COLO829 (cell line): ENCODE measurements at places on chromosomes 6 and 20.

DNA sequence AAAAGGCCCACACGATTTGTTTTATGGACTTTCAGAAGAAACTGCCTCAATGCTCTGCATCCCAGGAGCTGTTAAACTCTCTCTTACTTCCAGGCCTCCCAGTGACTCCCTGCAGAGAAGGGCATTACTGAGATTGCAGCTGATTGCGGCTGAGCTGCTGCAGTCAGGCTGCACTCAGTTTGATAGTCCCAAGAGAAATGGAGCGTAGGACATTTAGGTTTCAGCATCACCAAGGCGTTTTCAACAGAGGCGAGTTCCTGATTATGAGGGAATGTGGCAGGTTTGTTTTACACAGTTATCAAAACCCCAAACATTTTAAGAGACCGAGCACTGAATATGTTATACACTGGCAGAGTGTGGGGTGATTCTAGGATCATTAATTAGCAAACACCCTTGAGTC is 145.6 kb downstream of the TBX18 start:
- no peak for DNase-seq

DNA sequence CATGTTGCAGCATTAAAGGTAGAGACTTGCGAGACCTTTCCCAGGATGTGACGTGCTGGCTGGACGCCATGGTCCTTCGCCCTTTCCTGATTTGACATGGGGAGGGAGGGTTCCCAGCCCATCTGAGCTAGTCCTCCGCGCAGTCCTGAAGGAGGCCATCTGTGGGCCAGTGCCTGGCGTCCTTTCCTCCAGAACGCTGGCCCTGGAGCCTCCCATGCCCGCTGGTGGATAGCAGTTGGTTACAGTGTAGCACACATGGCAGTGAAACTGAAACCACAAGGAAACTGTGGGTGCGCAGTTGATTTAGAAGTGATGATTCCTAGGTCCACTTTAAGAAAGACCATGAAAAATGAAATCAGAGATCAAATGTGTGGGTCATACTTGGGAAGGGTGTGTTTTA is 193.7 kb downstream of the CDH4 start:
- DNase-seq: no peak

DNA sequence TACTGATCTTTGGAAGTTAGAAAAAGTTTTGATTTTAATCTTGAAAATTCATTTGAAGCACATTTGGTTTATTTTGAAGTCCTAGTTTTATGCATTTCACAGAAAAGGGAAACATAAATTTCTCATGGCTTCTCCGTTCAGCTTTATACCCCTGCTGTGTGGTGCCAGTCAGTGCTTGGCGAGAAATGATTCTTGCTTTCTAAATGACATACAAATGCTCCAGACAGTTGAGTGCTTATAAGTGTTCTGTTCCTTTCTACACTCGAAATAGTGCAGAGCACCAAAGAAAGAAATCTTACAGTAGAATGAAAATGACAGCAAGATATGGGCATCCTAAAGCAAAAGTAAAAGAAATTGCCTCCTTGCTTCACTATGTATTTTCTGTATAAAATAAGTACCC is 9.0 kb upstream of the ZNF292 start:
- no peak for DNase-seq

DNA sequence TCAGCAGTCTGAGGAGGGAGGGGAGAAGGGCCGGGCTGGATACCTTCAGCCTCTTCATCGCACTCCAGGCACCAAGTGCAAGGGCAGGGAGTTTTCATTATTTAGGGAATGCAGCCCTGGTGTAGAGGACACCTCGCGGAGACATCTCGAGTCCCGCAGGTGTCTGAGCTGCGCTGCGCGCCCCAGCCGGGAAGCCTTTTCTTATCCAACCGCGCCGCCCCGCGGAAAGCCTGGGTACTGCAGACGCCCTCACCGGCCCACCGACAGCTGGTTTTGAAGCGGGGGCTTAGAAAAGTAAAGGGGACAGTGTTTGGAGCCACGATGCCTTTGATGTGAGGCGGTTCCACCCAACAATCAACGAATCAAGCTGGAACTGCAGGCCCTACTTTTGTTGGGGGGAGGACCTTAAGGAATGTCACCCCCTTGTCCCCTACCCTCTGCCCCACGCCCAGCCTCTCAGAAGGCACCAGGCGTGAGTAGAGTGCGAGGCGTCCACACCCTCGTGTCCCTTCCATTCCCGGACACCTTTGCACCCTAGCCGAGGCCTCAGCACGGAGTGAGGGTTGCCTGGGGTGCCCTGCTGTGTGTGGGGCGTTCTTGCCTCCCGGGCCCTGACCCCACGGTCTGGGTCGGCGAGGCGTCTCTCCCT is 8.6 kb downstream of the NKX2-2 start:
- peak; percentile 85 for DNase-seq

DNA sequence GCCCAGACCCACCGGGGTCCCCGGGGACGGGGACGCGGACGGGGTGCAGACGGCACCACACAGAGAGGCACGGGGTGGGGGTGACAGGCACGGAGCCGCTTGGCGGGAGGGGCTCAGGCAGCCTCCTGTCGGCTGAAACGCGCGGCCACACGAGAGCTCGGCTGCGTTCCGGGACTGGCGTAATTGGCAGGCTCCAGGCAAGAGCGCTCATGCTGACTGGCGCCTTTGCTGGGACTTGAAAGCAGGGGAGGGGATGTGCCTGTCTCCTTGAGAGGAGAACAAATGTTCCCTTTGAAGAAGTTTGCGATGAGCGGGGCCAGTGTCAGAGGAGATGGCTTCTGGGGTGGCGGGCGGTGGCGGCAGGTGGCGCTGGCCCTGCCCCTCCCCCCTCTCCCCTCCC is 25.8 kb downstream of the BHLHE23 start:
- no peak for DNase-seq

DNA sequence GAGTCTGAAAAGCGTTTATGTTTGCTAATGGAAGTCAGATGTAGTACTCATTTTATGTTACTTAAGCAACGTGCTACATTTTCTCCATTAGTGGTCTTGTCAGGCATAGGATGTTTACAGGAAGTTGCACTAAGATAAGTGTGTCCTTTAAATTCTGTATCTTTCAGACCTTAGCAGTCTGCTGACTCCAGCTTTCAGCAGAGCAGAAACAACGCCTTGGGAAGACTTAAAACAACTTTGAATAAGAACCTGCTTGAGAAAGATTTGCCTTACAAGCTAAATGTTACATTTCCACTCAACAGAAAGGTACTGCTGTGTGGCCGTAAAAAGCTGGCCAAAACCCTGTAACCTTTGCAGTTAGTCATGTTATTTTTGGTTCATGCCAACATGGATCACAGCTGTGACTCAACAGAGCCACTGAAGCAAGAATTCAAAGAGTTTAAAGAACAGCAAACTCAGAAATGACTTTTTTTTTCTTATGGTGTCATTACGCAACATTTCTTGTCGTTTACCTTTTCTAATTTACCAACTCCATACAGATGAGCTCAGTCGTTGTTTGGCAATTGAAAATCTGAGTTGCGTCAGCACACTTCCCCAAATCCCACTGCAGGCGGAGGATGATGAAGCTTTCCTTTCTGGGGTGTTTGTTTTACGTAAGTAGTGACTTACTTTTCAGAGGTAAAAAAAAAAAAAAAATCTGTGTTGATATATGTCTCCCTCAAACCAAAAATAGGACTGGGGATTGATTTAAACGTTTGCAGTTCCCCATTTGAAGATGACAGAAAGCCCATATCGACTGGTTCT is 27.9 kb upstream of the BMP6 start:
- DNase-seq: no peak

GRCh38 chr6:64062960-64063683 is 427.5 kb downstream of the PHF3 start:
- peak; percentile 27 for DNase-seq

DNA sequence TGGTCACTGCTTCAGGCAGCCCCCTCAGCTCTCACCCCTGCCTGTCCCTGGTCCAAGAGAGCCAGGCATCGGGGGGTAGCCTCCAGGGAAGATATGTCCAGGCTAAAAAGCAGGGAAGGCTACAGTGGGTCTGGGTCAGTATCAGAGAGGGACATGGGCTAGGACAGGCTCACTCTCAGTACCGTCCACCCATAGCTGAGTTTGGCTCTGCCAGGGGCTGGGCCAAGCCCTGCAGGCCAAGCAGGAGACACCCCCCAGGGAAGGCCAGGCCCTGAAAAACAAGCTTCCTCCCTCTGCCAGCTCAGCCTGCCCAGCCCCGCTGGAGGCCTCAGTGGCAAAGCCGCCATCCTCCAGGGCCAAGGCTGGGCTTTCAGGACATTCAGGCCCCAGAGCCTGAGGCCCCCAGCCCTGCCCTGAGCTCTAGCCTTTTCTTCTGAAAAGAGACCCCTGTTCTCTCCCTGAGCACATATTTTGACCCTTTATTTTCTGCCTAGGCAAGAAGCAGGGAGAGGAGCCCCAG is 28.6 kb upstream of the TGM2 start:
- DNase-seq: no peak

GRCh38 chr20:49786196-49786595 is 26.4 kb upstream of the SLC9A8 start:
- DNase-seq: no peak

DNA sequence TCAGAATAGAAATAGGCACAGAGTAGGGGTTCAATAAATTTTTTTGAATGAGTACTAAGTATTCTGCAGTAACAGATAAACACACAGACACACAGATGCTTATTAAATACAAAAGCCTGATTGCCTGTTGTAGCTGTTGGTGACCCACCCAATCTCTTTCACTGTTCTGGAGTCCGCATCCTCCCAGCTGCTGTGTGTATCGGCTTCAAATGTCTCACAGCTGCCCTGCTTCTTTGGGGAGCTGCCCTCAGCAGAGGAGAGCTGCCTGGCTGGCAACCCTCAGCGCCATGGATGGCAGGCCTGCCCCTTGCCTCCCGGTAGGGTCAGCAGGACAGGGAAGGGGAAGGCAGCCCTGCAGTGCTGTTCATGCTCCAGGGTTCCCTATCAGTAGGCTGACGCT is 85.9 kb upstream of the PRND start:
- DNase-seq: no peak

GRCh38 chr20:21498195-21498594 is 15.7 kb downstream of the NKX2-2 start:
- DNase-seq: no peak

- DNase-seq: no peak
Measured at GRCh38 chr6:110526726-110527125, 50.3 kb upstream of the SLC22A16 start.

DNA sequence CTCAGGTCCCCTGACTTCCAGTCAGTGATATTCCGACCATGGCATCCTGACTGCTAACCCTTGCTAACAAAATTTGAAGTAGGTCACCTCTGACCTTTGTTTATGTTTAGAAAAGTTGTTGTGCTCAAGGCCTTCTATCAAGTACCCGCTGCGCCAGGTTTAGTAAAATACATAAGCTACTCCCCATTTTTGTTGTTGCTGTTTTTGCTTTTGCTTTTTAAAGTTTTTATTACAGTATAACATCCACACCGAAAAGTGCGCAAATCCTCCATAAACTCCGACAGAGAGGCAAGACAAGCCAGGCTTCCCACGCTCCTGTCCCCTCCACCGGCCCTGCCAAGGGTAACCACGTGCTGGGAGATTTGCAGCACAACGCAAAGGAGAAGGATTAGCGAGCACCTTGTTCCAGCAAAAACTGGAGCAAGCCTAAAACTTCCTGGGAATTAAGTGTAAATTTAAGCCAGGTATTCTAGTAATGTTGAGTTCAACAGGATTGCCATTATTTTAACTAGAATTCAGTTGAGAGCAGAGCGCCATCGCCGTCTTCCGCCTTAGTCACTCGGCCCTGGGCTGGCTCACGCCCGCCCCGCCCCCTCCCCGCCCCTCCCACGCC is 17.8 kb upstream of the HMGN4 start:
- no peak for DNase-seq

- no peak for DNase-seq
Measured at GRCh38 chr6:64895945-64896344, 811.1 kb downstream of the EYS start.

GRCh38 chr20:36367907-36368799 is 62.0 kb downstream of the DLGAP4 start:
- DNase-seq: no peak

DNA sequence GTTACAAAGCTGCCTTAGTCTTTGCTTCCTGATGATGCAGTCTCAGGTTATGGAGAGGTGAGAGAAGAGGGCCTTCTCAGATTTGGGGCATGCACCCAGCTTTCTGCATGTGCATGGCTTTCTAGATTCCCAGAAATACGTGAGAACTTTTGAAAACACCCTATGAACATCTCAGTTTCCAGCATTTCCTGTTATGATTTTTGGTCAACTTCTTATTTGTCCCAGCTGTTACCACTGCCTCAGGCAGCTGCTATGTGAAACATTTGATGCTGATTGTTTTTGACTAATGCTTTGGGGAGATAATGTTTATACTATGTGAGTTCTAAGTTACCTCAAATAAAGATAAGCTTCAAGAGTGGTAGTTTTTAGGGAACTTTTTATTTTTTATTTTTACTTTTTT is 9.5 kb upstream of the SNAP25 start:
- no peak for DNase-seq

GRCh38 chr20:37355252-37356180 is 9.6 kb downstream of the SRC start:
- DNase-seq: no peak

DNA sequence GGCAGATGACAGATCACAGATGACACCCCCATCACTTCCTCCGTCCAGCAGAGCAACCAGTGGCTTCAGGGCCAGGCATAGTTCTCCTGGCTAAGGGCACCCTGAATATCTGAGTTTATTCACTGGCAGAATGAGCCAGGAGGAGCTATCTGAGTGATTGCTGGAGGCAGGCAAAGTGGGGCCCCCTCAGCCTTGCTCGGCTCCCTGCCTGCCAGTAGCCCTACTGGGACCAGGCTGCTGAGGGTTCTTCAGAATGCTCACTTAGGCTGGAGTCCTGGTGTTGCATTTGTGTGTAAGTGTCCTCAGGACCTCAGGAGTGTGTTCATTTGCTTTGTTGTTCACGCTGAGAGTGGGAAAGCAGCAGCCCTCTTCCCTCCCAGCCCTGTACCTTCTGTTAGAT is 31.2 kb downstream of the CHMP4B start:
- DNase-seq: no peak

DNA sequence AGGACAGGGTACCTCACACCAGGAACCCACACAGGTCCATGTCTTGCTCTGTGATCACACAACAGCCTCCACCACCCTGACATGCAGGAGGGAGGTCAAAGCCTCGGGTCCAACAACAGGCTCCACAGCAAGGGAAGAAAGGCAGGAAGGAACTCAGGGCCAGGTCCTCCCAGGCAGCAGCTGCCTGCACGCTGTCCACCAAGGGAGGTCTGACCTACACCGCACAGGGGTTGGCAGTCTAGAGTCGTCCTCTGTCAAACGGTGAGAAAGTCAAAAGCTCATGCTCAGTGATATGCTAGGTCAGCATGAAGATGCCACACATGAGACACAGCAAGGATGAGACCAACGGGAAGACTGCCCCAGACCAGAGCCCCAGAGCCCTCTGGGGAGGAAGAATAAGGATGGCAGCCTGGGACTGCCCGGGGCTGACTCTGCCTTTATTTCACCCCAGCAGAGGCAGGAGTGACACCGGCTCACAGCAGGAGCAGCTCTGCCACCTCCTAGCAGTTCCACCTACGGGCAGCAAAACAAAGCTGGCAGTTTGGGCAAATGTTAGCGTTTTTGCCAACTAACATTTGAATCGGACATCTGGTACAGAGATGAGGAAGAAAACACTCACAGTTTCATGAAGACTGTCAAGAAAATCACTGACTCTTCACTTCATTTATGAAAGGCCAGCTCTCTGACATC is 8.5 kb downstream of the GMEB2 start:
- DNase-seq: no peak
